HTR-8/SVneo (cell line): ENCODE measurements at places on chromosomes 13 and 19.

DNA sequence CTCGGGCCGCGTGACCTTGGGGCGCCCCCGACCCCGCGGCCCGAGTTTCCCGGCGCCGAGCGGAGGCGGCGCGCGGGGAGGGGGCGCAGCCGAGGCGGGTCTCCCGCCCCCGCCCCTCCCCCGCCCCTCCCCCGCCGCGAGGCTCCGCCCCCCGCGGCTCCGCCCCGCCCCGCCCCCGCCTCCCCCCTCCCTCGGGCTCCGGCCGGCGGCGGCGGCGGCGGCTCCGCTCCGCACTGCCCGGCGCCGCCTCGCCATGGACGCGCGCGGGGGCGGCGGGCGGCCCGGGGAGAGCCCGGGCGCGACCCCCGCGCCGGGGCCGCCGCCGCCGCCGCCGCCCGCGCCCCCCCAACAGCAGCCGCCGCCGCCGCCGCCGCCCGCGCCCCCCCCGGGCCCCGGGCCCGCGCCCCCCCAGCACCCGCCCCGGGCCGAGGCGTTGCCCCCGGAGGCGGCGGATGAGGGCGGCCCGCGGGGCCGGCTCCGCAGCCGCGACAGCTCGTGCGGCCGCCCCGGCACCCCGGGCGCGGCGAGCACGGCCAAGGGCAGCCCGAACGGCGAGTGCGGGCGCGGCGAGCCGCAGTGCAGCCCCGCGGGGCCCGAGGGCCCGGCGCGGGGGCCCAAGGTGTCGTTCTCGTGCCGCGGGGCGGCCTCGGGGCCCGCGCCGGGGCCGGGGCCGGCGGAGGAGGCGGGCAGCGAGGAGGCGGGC, at the start of gene HCN2:
TSS of gene HCN2 (plus strand) at position 189 of the 703 bp plus-strand sequence. CDS start at position 254, 65 bp downstream.
- DNase-seq, result no peak

GRCh38 chr13:43669964-43670363, 116.8 kb downstream of the ENOX1 start:
- no peak for DNase-seq

GRCh38 chr19:14088634-14089411, 1.7 kb downstream of the SAMD1 start:
- no peak for DNase-seq

- DNase-seq, result no peak
Observed at GRCh38 chr19:17737690-17738153, 13.6 kb upstream of the FCHO1 start.

- DNase-seq, result no peak
Observed at GRCh38 chr13:82963226-82964099, 918.8 kb downstream of the SLITRK1 start.
